ENCODE measurements at places on chromosomes 11 and 22. TPM values are rescaled to one million over a fixed set of nuclear protein-coding genes. Genes with fewer than 3 reads are reported as not detected.
A peak's percentile ranks its signal among the peaks of the same experiment; 100 is the strongest.

SELENOH gene
- total RNA-seq: 112 TPM

PLAAT4 gene
- 15.2 TPM for total RNA-seq

HORMAD2 gene
- total RNA-seq: not detected

DGCR6 gene
- 2.2 TPM for total RNA-seq

SEPTIN3 gene
- total RNA-seq: 3.9 TPM

TMEM109 gene
- 91.8 TPM for total RNA-seq

DENND5A gene
- 136 TPM for total RNA-seq

C11orf86 gene
- 0.28 TPM for total RNA-seq

- H3K4me3 ChIP-seq: no peak overlapping the region
- no peaks in the 10 kb centered on the region for H3K27me3 ChIP-seq
- no peaks in the 10 kb centered on the region for H3K36me3 ChIP-seq
- H3K4me1 ChIP-seq: peaks cover 24% of the 10 kb centered on the region
- H3K27ac ChIP-seq: no peak overlapping the region
Measured at GRCh38 chr11:122853971-122854446, 15.7 kb downstream of the CRTAM start.

DNA sequence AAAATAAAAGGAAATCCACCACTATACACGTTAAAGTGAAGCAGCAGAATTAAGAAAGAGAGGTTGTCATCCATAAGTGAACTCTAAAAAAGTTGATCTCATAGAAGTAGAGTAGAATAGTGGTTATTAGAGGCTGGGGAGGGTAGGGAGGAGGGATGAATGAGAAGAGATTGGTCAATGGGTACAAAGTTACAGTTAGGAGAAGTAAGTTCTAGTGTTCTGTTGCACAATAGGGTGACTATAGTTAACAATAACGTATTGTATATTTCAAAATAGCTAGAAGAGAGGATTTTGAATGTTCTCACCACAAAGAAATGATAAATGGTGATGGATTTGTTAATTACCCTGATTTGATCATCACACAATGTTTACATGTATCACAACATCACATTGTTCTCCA lies 72.0 kb downstream of the CD82 start:
- no peak overlapping the region for H3K4me3 ChIP-seq
- H3K27ac ChIP-seq: no peak overlapping the region
- no peak for DNase-seq

DNA sequence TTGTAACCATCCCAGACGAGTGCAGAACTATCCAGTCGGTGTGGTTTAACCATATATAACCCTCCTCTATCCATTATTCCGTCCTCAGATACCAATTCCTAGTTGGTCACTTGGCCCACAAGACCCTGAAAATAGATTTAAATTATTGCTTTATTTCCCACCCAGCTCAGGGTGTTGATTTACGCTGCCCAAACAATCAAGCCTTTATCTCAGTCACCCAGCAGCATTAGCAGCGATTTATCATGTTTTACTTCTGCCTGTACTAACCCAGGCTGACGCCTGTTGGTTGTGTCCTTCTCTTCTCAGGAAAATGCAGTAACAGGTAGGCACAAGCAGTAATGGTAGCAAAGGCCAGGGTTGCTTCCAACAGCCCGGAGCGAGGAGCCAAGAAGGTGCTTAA lies 81.2 kb downstream of the DSCAML1 start:
- peaks cover 25% of the 10 kb centered on the region for H3K4me1 ChIP-seq
- 0 out of 2 replicates have a peak overlapping the region, but pooled peaks have one; percentile 52 for H3K27ac ChIP-seq
- no peaks in the 10 kb centered on the region for H3K36me3 ChIP-seq
- no peak for DNase-seq
- no peak overlapping the region for H3K4me3 ChIP-seq
- H3K27me3 ChIP-seq: no peaks in the 10 kb centered on the region

GRCh38 chr11:44607987-44608386 lies 42.5 kb downstream of the CD82 start:
- no peaks in the 10 kb centered on the region for H3K36me3 ChIP-seq
- H3K4me3 ChIP-seq: no peak overlapping the region
- H3K4me1 ChIP-seq: no peaks in the 10 kb centered on the region
- no peak overlapping the region for H3K27ac ChIP-seq

- no peak overlapping the region for H3K27ac ChIP-seq
- no peak for DNase-seq
- H3K4me3 ChIP-seq: no peak overlapping the region
- no peaks in the 10 kb centered on the region for H3K4me1 ChIP-seq
- H3K27me3 ChIP-seq: no peaks in the 10 kb centered on the region
- no peaks in the 10 kb centered on the region for H3K36me3 ChIP-seq
Measured at GRCh38 chr22:38138961-38139360, 28.5 kb upstream of the BAIAP2L2 start.

DNA sequence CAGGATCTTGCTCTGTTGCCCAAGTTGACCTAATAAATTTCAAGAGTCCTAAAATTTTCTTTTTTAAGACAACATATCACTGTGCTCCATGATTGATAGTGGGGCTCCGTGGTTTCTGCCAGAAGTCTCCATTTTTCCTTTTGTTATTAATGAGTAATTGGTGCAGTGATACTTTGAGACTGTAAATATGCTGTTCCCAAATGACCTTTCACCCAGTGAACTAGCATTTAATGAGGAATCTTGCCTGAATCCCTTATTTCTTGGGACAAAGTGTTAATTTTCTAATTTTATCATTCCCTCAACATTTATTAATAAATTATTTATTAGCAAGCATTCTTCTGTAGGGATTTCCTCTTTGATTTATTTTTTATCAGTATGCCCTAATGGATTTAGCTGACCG lies 2.3 kb upstream of the DHCR7 start:
- peak overlapping the region; percentile 5 for H3K27ac ChIP-seq
- no peak for DNase-seq
- H3K4me1 ChIP-seq: peaks cover 28% of the 10 kb centered on the region

GRCh38 chr11:72753341-72754148 lies 1.3 kb upstream of the ARAP1 start:
- peaks cover 17% of the 10 kb centered on the region for H3K4me1 ChIP-seq
- H3K27ac ChIP-seq: peak overlapping the region; percentile 74
- H3K36me3 ChIP-seq: peaks cover 6% of the 10 kb centered on the region
- no peak overlapping the region for H3K4me3 ChIP-seq
- no peaks in the 10 kb centered on the region for H3K27me3 ChIP-seq
- DNase-seq: no peak

GRCh38 chr11:81222491-81222890 lies 1511.2 kb downstream of the FAM181B start:
- H3K4me3 ChIP-seq: no peak overlapping the region
- H3K36me3 ChIP-seq: no peaks in the 10 kb centered on the region
- no peak overlapping the region for H3K27ac ChIP-seq
- no peaks in the 10 kb centered on the region for H3K4me1 ChIP-seq

DNA sequence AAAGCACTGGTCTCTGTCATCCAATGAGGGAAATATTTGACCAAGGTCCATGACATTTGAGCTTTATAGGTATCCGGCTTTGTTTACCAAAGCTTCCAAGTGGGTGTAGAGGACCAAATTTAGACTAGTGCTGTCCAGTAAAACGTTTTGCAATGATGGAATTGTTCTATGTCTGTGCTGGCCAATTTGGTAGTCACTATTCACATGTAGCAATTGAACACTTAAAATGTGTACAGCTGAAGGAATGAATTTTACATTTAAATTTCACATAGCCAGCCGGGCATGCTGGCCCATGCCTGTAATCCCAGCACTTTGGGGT lies 118.0 kb downstream of the PKNOX2 start:
- no peaks in the 10 kb centered on the region for H3K4me1 ChIP-seq
- no peaks in the 10 kb centered on the region for H3K36me3 ChIP-seq
- H3K27ac ChIP-seq: no peak overlapping the region
- DNase-seq: no peak
- H3K27me3 ChIP-seq: peaks cover 9% of the 10 kb centered on the region

- H3K4me3 ChIP-seq: no peak overlapping the region
- no peak for DNase-seq
Measured at GRCh38 chr11:90310210-90310609, 87.4 kb upstream of the CHORDC1 start.

GRCh38 chr11:65430406-65431217 lies 8.0 kb downstream of the NEAT1 start:
- H3K36me3 ChIP-seq: peaks cover 19% of the 10 kb centered on the region
- no peak for DNase-seq
- peak overlapping the region; percentile 43 for H3K4me3 ChIP-seq
- H3K27me3 ChIP-seq: no peaks in the 10 kb centered on the region
- H3K27ac ChIP-seq: peak overlapping the region; percentile 100

- no peaks in the 10 kb centered on the region for H3K27me3 ChIP-seq
- no peak overlapping the region for H3K4me3 ChIP-seq
- peaks cover 6% of the 10 kb centered on the region for H3K4me1 ChIP-seq
- no peak overlapping the region for H3K27ac ChIP-seq
Measured at GRCh38 chr11:126277780-126278179, 5.1 kb upstream of the TIRAP start.

DNA sequence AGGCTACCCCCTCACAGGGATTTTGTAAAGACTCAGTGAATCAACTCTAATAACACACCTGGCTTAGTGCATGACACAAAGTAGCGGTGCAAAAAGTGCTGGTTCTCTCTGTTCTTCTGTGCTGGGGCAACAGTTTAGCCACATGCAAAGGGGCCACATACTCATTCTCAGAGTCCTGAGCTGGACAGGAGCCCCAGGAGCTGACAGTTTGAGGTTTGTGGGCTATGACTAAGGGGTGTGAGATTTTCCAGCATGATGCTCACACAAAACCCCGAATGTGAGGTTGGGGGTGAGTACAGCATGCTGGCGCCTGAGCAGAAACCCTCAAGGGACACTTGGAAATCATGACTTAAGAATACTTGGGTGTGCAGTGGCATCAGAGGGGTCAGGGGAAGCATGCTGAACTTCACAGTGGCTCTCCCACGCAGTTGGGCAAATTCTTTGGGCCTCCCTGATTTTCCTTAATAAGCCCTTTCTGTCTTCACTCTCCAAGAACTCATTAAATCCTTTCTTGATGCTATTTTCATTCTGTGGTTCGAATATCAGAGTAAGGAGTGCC lies 31.0 kb downstream of the TMPRSS5 start:
- H3K4me1 ChIP-seq: peaks cover 26% of the 10 kb centered on the region
- DNase-seq: no peak
- H3K36me3 ChIP-seq: no peaks in the 10 kb centered on the region
- no peaks in the 10 kb centered on the region for H3K27me3 ChIP-seq
- no peak overlapping the region for H3K4me3 ChIP-seq

- peaks cover 1% of the 10 kb centered on the region for H3K36me3 ChIP-seq
- H3K27me3 ChIP-seq: no peaks in the 10 kb centered on the region
- H3K4me3 ChIP-seq: no peak overlapping the region
- no peak for DNase-seq
- H3K4me1 ChIP-seq: no peaks in the 10 kb centered on the region
Measured at GRCh38 chr11:46048198-46048597, 73.1 kb downstream of the PHF21A start.

- no peaks in the 10 kb centered on the region for H3K4me1 ChIP-seq
- H3K27me3 ChIP-seq: no peaks in the 10 kb centered on the region
- no peaks in the 10 kb centered on the region for H3K36me3 ChIP-seq
- no peak overlapping the region for H3K27ac ChIP-seq
Measured at GRCh38 chr11:34492806-34493414, 20.7 kb downstream of the ELF5 start.

DNA sequence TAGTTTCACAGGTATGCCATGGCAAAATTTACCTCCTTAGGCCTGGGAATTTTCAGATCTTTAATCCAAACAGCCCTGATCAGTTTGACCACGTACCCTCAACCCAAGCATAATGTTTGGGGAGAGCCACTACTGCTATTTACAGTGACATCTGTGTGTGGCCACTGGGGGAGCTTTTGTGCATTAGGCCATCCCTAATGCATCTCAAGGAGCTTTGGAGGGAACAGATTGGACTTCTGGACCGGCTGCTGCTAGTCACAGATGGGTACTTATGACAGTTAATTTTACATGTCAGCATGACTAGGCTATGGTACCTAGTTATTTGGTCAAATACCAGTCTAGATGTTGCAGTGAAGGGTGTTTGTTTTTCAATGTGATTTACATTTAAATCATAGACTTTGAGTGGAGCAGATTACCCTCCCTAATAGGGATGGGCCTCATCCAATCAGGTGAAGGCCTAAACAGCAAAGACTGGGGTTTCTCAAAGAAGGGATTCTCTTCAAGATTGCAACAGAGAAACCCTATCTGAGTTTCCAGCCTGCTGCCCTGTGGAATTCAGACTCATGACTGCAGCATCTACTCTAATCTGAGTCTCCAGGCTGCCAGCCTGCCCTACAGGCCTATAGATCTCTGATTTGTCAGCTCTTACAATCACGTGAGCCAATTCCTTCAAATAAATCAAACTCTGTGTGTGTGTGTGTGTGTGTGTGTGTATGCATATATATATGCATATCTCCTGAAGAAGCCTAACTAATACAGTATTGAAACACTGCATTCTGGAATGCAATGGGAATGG lies 38.0 kb upstream of the GALNT18 start:
- no peak overlapping the region for H3K4me3 ChIP-seq
- H3K27ac ChIP-seq: no peak overlapping the region
- no peak for DNase-seq
- H3K4me1 ChIP-seq: no peaks in the 10 kb centered on the region
- peaks cover 13% of the 10 kb centered on the region for H3K27me3 ChIP-seq

GRCh38 chr11:61121917-61122316 lies 19.6 kb downstream of the CD5 start:
- peaks cover 3% of the 10 kb centered on the region for H3K4me1 ChIP-seq
- no peak for DNase-seq
- H3K27me3 ChIP-seq: no peaks in the 10 kb centered on the region
- no peaks in the 10 kb centered on the region for H3K36me3 ChIP-seq

DNA sequence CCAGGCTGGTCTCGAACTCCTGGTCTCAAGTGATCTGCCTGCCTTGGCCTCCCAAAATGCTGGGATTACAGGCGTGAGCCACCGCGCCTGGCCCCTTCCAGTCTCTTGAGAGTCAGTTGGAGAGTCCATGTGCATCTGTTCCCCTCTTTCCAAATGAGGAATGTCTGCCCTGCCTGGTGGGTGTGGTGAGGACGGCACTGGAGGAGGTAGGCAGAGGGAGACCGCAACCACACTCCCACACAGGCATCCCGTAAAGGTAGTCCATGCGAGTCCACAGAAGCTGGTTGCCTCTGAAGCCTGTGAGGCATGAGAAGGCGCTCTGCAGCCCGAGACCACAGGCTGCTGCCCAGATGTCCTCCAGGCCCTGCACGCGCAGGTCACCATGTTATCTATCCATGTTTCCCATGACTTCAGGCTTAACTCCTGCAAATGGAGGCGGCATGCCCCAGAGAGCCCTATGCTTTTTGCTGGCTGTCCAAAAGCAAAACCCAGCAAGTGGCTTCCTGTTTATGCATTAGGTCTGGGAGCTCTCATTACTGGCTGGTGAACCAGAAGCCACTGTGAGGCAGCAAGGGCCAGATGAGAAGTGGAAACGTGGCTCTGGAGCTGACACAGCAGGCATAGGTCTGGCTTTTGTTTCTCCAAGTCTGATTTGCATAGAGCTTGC lies 43.4 kb downstream of the GRIK4 start:
- no peaks in the 10 kb centered on the region for H3K27me3 ChIP-seq
- no peak overlapping the region for H3K27ac ChIP-seq
- DNase-seq: no peak
- H3K4me3 ChIP-seq: no peak overlapping the region
- no peaks in the 10 kb centered on the region for H3K4me1 ChIP-seq

- DNase-seq: peak; percentile 18
- H3K4me3 ChIP-seq: no peak overlapping the region
- no peak overlapping the region for H3K27ac ChIP-seq
- no peaks in the 10 kb centered on the region for H3K4me1 ChIP-seq
- no peaks in the 10 kb centered on the region for H3K36me3 ChIP-seq
Measured at GRCh38 chr11:128653801-128654231, 40.1 kb upstream of the FLI1 start.

GRCh38 chr22:40857309-40857855 lies 434 bp downstream of the XPNPEP3 start:
- peaks cover 27% of the 10 kb centered on the region for H3K4me1 ChIP-seq
- peak overlapping the region; percentile 66 for H3K4me3 ChIP-seq
- H3K36me3 ChIP-seq: peaks cover 7% of the 10 kb centered on the region
- no peaks in the 10 kb centered on the region for H3K27me3 ChIP-seq
- peak overlapping the region; percentile 86 for H3K27ac ChIP-seq

GRCh38 chr22:50717709-50718351 lies 20.2 kb upstream of the ACR start:
- H3K27ac ChIP-seq: no peak overlapping the region
- H3K4me3 ChIP-seq: no peak overlapping the region
- no peaks in the 10 kb centered on the region for H3K27me3 ChIP-seq

Data from Panc1 (cell line).